ENCODE measurements at places on chromosomes 7 and 10. TPM values are rescaled to one million over a fixed set of nuclear protein-coding genes. Genes with fewer than 3 reads are reported as not detected.

OR6V1 gene
- not detected for total RNA-seq

LIPF gene
- not detected for total RNA-seq

- DNase-seq: no peak
- H3K36me3 ChIP-seq: no peaks in the 10 kb centered on the region
- no peaks in the 10 kb centered on the region for H3K4me1 ChIP-seq
- no peaks in the 10 kb centered on the region for H3K27me3 ChIP-seq
- no peak overlapping the region for H3K4me3 ChIP-seq
These were observed 35.2 kb upstream of the ITPRID1 start for GRCh38 chr7:31478721-31479120.

GRCh38 chr10:123157210-123157609 is 3.0 kb downstream of the BUB3 start:
- DNase-seq: no peak
- H3K27ac ChIP-seq: no peak overlapping the region
- no peaks in the 10 kb centered on the region for H3K27me3 ChIP-seq
- H3K4me3 ChIP-seq: no peak overlapping the region

GRCh38 chr10:128631801-128632241 is 505.6 kb upstream of the MKI67 start:
- no peak overlapping the region for H3K27ac ChIP-seq
- H3K4me3 ChIP-seq: no peak overlapping the region
- H3K36me3 ChIP-seq: no peaks in the 10 kb centered on the region
- DNase-seq: no peak

NKX1-2 gene
- not detected for total RNA-seq
